OCI-LY7 (cell line): ENCODE measurements at places on chromosomes 5 and 9. TPM values are rescaled to one million over a fixed set of nuclear protein-coding genes. Genes with fewer than 3 reads are reported as not detected.
A peak's percentile ranks its signal among the peaks of the same experiment; 100 is the strongest.

Gene FAM169A
- not detected in 2 replicates for total RNA-seq

GRCh38 chr5:141040771-141041426 lies 10.3 kb upstream of the PCDHB1 start:
- peak; percentile 87 for DNase-seq

Gene SLCO6A1
- not detected in 2 replicates for total RNA-seq

DNA sequence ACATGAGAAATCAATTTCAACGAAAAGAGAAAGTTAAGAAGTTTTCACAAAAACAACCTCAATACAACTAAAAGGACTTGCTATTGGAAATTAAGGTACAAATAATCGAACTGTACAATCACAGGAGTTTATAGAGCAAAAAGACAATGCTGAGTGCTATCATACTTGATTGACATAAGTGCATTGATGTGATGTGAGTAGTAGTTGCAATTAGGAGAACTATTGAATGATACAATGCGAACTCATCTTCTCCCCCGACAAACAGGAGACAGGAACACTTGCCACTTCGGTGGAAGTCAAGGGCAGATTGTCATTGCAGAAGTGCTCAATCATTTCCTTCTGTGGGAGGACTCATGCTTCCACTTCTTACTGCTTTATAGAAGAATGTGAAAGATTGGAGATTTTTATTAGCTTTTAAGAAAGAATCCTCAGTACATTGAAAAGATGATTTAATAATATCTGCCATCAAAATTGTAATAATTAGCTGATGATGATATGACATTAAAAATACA lies 276.6 kb upstream of the MPDZ start:
- no peak for DNase-seq

Gene PDGFRB
- total RNA-seq, result 0.23 TPM in 1 of 2 replicates, not detected in the other

Gene LCN6
- not detected in 2 replicates for total RNA-seq
